AML-193 (cell line): ENCODE measurements at places on chromosomes 12 and 14.

- DNase-seq = no peak
Measured at GRCh38 chr14:101622251-101623076, 61.2 kb downstream of the DIO3 start.

- no peak for DNase-seq
Measured at GRCh38 chr14:41817626-41818025, 210.9 kb downstream of the LRFN5 start.

DNA sequence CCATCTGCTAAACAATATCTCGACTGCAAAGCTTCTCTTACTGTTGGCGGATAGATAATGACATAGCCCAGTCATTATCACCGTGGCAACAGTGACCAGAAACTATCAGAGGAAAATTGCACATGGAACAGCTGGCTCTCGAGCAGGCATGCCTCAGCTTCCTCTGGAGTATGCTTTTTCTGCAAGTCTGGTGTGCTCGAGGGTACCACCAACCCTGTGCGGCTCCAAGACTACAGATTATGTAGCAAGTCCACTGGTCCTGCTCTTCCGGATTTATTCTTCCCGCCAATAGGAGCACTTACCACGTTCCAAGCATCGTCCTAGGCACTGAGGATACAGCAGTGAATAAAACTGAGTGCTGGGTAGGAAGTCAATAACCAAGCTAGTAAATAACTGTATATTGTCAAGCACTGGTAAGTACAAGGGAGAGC, 1.4 kb upstream of the GLRX5 start:
- DNase-seq = peak; percentile 38

DNA sequence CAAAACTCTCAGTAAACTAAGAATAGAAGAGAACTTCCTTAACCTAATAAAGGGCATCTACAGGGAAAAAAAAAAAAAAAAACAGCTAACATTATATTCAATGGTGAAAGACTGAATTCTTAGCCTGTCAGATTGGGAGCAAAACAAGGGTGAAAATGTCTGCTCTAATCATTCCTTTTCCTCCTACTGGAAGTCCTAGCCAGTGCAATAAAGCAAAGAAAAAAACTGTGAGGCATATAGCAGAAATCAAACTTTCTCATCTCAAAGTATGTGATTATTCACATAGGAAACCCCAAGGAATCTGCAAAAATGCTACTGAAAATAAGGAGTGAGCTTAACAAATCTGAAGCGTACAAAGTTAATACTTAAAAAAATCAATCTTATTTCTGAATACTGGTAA, 170.7 kb downstream of the NUAK1 start:
- no peak for DNase-seq

- DNase-seq = peak; percentile 20
Measured at GRCh38 chr12:106918746-106919145, 37.0 kb upstream of the TMEM263 start.

GRCh38 chr14:76958980-76959710, 69.4 kb downstream of the IRF2BPL start:
- DNase-seq = no peak

DNA sequence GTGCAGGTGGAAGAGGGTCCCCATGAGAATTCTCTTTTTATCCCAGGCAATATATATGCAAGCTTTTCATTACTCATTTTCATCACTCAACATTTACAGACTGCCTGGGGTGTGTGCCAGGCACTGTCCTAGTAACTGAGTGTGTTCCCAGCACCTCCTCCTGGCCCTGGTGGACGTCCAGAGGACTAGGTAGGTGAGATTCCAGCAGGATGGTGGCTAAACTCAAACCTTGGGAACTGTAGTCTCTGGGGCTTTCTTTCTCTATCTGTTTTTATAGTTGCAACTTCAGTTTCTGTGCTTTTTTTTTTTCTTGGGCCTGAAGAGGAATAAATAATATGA, 63.8 kb downstream of the SUSD6 start:
- no peak for DNase-seq

DNA sequence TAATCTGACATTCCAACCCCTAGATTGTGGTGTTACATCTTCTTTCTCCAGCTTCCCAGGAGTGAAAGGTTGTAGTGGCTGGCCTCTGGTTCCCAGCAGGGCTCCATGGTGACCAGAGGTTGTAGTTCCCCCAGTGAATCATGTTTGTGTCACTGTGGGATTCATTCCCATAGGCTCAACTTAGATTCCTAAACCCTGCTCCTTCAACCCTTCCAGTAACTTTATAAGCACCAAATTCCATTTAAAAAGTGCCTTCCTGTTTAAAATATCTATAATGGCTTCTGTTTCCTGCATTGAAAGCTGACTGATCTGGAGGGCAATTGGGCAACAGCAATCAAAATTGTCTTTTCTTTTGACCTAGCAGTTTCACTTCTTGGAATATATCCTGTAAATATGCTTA, 40.5 kb upstream of the TBC1D15 start:
- DNase-seq = no peak

- no peak for DNase-seq
Measured at GRCh38 chr14:33393231-33393894, 454.7 kb downstream of the NPAS3 start.

DNA sequence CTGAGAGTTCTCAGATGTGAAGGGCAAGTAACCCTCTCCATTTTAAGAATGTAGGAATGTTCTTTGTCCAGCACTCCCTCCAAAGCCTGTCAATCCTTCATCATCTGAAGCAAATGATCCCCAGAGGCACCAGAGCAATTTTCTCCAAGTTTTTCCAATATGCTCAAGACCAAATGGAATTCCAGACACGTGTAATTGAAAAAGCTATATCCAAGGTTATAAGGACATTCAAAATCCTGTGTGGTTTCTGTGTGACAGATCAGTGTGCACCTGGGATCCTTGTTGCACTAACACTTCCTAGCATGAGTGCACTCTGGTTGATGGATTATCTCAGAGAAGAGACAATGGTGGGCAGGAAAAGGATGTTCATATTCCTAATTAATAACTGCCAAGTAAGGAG, 65.6 kb upstream of the OVCH1 start:
- DNase-seq = no peak

DNA sequence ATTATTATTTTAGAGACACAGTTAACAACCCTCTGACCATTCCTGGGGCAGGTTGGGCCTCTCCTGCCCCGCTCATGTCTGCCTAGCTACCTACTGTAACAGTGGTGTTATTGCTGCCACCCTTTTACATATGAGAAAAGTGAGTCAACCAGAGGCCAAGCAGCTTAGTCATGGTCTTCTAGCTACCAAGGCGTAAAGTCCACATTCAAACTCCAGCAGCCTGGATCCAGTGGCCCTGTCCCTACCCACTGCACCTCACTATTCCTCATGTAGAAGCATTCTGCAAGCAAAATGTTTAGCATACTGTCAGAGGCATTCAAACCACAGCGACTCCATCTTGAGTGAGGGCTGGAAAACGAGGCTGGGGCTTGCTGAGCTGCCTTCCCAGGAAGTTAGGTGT, 95.8 kb downstream of the SLC15A4 start:
- DNase-seq = no peak

DNA sequence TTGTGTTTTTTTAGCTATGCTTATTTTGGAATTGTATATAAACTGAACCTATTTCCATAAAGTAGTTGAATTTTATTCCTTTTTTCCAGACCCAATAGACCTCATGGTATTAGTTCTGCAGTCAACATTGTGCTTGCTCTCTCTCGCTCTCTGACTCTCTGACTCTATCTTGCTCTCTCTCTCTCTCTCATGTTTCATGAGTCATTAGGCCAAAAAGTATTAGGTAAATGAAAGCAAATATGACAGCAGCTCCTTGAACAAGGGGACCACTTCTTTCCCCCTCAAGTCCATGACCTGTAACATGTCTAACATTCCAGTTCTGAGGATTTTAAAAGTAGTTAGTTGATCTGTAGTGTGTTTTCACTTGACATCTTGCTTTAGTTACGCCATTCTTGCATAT, 14.0 kb upstream of the C12orf71 start:
- no peak for DNase-seq

- no peak for DNase-seq
Measured at GRCh38 chr12:42809226-42809625, 219.7 kb upstream of the PRICKLE1 start.

GRCh38 chr12:77120156-77121085, 55.1 kb upstream of the E2F7 start:
- DNase-seq = no peak

DNA sequence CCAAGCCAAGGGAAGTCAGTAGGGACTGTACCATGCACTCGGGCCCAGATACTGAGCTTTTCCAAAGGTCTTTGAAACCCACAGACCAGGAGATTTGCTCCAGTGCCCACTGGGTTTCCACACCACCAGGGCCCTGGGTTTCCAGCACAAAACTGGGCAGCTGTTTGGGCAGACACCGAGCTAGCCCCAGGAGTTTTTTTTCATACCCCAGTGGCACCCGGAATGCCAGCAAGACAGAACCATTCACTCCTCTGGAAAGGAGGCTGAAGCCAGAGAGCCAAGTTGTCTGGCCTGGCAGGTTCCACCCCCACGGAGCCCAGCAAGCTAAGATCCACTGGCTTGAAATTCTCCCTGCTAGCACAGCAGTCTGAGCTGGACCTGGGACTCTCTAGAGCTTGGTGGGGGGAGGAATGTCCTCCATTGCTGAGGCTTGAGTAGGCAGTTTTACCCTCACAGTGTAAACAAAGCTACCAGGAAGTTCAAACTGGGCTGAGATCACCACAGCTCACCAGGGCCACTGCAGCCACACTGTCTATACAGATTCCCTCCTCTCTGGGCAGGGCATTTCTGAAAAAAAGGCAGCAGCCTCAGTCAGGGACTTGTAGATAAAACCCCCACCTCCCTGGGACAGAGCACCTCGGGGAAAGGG, 793.7 kb downstream of the RPS29 start:
- no peak for DNase-seq

DNA sequence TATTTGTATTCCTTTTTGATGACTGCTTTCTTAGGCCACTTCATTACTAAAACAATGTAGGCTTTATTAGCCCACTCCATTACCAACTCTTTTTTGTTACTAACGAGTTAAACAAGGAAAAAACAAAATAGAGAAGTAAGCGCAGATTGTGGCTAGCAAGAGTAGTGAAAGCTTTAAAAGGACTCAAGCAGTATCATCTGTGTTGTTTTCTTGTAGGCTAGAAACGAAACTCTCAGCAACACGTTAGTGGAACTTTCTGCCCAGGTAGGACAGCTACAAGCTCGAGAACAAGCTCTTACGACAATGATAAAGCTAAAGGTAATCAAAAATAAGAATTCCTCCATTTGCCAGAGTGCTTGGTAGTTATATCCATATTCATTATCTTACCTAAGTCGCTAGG, 11.1 kb downstream of the CCDC62 start:
- no peak for DNase-seq

DNA sequence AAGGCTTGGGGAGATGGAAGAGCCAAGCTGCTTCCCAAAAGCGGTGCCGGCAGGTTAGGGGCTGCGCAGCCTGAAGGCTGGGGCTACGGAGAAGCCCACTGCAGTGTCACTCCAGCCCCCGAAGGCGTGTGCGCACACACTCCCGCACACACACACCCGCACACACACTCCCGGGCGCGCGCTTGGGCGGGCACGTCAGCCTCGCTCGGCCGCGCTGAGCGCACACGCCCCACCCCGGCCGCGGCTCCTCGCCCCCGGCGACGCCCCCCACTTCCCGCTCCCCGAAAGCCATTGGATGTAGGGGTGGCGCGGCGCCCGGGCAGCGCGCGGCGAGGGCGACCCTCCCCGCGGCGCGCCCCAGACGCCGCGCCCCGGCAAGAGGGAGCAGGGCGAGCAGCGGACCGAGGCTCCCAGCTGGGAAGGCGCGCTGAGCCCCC, at the start of gene KCNK10:
KCNK10 (minus strand) TSS at position 184 of the 437 bp plus-strand sequence. CDS start 471 bp downstream, outside the sequence.
- no peak for DNase-seq

GRCh38 chr12:25557830-25558436, 4.8 kb upstream of the LMNTD1 start:
- DNase-seq = peak; percentile 20

DNA sequence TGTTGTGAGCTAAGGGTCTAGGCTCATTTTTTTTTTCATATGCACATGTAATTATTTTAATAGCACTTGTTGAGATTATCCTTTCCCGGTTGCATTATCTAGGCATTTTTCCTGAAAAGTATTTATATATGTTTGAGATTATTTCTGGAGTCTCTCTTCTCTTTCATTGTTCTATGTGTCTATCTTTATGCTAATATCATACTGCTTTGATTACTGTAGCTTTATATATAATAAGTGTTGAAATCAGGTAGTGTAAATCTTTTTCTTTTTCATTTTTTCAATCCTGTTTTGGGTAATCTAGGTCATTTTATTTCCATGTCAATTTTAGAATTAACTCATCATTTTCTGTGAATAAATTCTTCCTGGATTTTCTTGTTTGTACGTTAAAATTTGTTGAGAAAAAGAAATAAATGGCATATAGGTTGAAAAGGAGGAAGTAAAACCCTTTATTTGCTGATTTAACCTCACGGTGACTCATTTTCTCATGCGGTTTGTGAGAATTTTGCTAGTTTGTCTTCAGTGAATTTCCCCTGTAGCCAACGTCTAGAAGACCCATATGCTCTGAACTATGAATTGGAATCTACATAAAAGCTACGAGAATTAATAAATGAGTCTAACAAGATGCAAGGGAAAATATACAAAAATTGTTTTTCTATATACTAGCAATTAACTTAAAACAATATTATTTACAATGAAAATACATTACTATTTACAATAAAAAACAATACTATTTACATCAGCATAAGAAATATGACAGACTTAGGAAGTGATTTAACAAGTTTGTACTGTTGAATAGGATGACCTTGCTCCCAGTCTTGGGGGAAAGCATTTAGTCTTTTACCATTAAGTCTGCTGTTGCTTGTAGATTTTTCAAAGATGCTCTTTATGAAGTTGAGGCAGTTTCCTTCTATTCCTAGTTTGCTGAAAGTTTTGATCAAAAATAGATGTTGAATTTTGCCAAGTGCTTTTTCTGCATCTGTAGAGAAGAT, 105.0 kb downstream of the SNAPC1 start:
- peak; percentile 29 for DNase-seq

DNA sequence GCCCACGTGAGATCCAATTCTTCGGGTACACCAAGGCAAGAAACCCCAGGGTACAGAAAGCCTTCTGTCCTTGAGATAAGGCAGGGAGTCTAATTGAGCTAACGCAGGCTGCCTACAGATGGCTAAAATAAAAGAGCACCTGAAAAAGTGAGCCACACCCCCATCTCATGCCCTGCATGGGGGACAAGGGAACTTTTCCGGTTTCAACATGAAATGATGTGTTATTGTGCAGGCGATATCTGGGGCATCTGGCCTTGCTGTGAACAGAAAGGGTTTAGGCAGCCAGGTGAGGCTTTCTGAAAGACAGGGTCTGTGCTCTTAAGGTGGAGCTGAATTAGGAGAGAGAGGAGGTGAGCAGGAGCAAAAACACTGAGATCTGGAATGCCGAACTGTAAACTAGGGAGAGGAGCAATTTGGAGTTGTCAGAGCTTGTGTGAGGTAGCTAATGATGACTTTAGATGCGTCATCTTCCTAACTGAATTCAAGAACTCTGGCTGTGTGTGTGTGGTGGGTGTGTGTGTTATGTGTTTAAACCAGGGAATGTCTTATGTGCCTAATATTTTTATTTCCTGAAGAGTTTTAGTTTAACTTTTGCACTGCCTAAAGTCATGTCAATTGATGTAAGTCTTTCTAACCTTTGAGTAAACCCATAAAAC, 20.1 kb upstream of the LDHB start:
- DNase-seq = no peak
